Activated CD4-positive, alpha-beta T cell treated with anti-CD3 and anti-CD28 coated beads, Interleukin-2, amount 50 U/mL, for 48 hours (primary cell): ENCODE measurements at places on chromosomes 11 and 22.

GRCh38 chr11:73206801-73207200 is 11.3 kb upstream of the P2RY2 start:
- no peak for DNase-seq

GRCh38 chr11:64015935-64016845 is 19.5 kb upstream of the FLRT1 start:
- no peak for DNase-seq

GRCh38 chr11:367956-368413 is 1.3 kb upstream of the B4GALNT4 start:
- DNase-seq, result no peak

GRCh38 chr22:20606041-20606783 is 98.8 kb downstream of the MED15 start:
- DNase-seq, result peak; percentile 79

DNA sequence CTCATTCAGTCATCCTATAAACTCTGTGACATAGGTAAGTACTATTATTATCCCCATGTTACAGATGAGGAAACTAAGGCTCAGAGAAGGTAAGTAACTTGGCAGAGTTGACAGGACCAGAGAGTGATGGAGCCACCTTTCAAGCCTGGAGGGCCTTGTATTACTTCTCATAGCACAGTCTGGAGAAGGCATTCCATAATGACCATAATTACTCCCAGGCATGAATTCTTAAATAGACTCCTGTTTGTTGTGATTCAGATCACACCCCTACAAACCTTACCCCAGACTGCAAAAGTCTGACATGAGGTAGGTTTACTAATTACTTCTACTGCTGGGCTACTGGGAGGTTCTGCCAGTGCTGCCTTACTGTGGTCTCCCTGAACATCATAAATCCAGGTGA is 77.0 kb downstream of the CD44 start:
- DNase-seq, result no peak

- DNase-seq, result no peak
Observed at GRCh38 chr11:7319501-7319900, 67.8 kb downstream of the SYT9 start.

GRCh38 chr11:46105926-46106325 is 15.3 kb downstream of the PHF21A start:
- DNase-seq, result no peak

- DNase-seq, result no peak
Observed at GRCh38 chr11:19226378-19227195, 14.2 kb downstream of the E2F8 start.

DNA sequence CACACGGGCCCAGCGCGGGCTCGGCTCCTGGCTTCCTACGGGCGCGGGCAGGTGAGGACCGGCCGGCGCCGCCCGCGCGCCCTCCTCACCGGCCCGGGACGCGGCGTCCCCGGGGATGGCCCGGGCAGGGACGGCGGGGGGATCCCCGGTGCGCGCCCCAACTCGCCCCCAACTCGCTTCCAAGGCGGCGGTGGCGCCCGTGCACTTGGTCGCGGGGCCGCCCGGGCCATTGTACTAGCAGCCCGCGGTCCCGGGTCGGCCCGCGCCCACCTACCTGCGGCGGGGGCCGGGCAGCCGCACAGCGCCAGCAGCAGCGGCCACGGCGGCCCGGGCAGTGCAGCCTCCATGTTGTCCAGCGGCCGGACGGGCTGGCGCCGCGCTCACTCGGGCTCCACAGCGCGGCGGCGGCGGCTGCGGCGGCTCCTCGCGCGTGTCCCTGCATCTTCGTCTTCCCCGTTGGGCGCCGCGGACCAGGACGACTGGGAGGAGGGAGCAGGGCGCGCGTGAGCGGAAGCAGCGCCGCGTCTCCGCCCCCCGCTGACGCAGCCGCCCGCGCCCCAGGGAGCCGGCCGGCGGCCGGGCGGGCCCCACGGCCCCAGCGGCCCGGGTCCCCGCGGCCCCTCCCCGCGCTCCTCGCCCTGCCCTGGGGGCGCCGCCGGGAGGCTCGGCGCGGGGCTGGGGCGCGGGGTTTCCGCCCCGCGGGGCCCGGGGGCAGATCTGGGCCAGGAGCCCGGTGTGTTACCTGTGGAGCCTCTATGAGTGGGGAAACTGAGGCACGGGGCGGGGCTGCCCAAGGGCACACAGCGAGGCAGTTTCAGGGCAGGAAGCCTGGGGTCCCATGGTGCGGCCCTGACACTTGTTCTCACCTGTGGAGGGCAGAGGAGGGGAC is 159.3 kb upstream of the GRK3 start:
- DNase-seq, result peak; percentile 67

GRCh38 chr11:44188643-44189042 is 93.2 kb downstream of the EXT2 start:
- DNase-seq, result no peak

DNA sequence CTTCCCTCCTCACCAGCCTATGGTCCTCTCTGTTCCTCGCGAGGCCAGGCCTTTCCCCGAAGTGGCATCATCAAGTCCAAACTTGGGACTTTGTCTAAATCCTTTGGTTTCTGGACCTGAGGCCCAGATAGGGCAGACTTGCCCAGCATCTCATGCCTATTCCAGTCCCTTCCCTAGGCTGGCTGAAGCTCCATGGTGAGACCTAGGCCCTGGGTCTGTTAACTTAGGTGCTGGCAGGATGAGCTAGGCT is 11.5 kb downstream of the RELA start:
- DNase-seq, result no peak

DNA sequence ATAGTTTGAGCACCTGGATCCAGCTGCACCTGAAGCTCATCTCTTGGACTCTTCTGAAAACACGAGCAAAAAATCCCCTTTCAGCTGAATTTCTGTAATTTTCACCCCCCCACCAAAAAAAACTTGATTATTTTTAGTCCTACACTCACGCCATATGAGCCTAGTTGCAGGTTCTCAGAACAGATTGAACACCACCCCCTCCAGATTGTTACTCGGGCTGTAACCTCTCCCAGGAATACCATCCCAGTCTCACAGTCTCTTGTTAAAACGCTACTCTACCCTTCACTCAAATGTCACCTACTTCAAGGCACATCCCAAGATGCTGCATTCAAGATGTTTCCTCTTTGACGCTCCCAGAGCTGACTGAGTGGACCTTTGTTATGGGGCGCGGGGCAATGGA is 96.3 kb upstream of the PRDM11 start:
- no peak for DNase-seq

GRCh38 chr11:119671561-119672015 is 57.4 kb downstream of the NECTIN1 start:
- DNase-seq, result no peak

DNA sequence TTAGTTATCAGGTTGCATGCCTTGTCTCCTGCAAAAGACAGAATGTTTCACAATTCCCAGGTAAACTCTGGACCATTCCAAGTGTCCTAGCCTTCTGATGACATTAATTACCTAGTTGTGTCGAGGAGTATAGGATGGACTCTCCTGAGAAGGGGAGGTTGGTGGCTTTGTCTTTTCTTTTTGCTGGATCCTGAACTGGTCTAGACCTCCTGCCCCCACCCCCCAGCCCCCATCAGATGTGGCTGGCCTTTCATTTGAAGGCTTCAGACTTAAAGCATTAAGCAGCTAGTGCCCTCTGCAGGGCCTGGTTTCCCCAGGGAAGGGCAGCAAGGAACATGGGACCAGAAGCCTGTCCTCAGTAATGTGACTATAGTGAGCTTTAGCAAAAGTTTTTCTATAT is 9.7 kb downstream of the MCAM start:
- DNase-seq, result no peak

DNA sequence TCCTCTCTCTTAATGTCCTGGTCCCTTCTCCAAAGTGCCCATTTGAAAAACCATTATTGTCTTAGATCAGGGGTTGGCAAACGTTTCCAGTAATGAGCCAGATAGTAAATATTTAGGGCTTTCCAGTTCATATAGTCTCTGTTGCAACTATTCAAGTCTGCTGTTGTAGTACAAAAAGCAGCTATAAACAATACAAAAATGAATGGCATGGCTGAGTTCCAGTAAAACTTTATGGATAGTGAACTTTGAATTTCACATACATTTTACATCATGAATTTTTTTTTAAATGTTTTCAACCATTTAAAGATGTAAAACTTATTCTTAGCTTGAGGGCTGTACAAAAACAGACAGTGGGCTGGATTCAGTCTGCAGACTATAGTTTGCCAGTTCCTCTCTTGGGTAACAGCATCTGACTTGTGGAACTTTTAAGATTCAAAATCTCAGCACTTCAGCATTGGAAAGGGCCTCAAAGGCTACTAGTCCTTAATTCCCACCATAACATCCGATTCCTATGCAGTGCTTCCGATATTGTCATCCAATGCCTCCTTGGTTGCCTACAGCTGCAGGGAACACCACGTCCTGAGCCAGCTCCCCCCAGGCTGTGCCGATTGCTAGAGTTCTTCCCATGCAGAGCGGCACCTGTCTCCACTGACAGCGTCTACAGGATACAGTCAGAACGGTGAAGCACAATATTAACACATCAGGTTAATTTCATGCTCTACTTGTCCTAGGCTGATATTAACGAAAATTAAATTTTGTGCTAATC is 65.6 kb upstream of the E2F8 start:
- no peak for DNase-seq

DNA sequence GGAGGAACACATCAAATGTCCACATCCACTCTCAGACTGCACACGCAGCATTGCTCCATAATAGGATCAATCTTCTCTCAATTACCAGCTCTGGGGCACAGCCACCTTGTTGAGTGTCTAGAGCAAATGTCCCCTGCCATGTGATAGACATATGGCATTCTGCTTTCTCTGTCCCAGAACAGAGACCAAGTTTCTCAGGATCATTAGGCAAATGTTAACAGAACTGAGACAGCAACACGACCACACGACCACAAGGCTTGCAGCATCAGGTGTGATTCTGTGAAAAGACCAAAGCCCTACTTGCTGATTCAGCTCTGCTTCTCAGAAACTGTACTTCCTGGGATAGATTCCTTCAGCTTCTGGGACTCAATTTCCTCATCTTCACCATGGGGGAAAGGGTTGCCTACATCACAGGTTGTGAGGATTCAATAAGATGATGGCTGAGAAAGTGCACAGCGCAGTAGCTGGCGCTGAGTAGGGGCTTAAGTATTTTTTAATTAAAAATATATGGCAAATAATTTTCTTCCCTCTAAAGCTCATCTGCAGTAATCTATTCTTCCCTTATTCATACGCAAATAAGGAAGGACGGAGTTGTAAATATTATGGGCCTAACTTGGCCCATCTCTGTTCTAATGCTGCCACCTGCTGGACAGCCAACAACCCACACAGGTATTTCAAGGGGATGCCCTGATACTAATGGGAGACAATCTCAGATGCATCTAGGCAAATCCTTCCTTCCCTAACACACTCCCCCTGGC is 54.3 kb upstream of the USP47 start:
- DNase-seq, result peak; percentile 75

GRCh38 chr11:9740202-9740883 is 76.5 kb downstream of the SWAP70 start:
- no peak for DNase-seq

DNA sequence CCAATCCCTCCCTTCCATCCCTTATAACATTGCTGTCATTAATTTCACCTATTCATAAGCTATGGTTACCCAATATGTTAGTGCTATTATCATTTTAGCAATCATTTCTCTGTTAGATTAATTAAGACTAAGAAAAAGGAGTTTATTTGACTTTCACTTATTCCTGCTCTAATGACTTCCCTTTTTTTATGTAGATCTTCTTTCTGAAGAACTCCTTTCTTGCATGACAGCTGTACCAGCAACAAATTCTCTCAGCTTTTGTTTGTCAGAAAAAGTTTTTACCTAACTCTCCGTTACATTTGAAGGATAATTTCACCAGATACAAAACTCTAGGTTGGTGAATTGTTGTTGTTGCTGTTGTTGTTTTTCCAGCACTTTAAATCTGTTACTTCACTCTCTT is 28.6 kb upstream of the OR8B8 start:
- no peak for DNase-seq

- no peak for DNase-seq
Observed at GRCh38 chr22:17866127-17866526, 91.9 kb upstream of the BID start.

GRCh38 chr11:69969890-69970784 is 108.0 kb upstream of the ANO1 start:
- DNase-seq, result no peak

- no peak for DNase-seq
Observed at GRCh38 chr11:127393460-127393997, 393.0 kb upstream of the KIRREL3 start.

DNA sequence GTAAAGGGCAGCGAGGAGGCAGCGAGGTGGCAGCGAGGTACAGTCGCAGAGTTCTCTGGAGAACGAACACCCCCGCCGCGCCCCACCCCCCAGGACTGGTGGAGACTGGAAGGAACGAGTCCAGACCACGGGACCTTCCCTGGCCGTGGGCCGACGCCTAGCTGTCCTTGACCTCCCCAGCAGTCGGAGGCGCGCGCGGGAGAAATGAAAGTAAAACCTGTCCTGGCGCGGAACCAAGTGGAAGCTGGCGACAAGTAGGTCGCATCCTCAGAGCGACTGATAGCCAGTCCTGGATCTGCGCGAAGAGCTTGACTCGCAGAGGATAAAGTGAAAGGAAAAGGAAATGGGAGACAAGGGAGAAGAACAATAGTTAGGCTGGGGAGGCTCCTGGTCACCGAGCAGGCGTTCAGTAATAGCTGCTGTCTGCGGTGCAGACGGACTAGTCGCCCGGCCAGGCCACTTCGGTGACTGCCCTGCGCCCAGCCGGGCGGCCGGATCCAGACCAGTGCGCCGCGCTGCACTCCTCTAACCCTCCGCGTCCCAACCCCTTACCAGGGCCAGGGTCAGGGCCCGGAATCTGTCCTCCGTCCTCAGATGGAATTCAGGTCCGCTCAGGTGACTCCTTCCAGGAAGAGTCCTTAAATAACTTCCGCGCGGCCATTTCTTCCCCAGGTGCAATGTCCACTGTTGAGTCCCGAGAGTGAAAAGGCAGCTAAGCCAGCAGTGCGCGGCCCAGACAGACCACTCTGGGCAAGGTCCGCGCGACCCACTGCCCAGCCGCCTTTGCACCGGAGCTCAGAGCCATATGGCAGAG is 1.9 kb upstream of the ADM start:
- DNase-seq, result peak; percentile 65

- DNase-seq, result no peak
Observed at GRCh38 chr11:75946531-75947530, 131.8 kb downstream of the UVRAG start.

GRCh38 chr11:124085997-124086846 is 29.0 kb upstream of the VWA5A start:
- DNase-seq, result no peak

DNA sequence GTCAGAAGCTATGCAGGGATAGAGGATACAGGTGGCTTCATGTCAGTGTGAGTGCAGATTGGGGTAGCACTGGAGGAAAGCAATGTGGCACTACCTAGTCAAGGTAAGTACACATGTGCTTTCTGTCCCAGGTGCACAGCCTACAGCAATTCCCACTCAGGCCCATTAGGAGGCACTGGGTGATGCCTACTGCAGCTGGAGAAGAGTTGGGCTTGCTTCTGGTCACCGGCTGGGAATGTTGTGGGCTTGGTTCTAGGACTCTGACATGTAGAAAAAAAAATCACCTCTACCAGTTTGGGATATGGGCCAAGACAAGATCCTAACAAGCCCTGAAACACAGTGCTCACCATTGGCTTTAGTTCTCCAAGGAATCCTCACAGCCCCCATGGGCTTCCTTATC is 69.7 kb downstream of the TENM4 start:
- no peak for DNase-seq
